Activated CD4-positive, alpha-beta T cell treated with anti-CD3 and anti-CD28 coated beads for 4 hours (primary cell): ENCODE measurements at places on chromosomes 12 and 14.

DNA sequence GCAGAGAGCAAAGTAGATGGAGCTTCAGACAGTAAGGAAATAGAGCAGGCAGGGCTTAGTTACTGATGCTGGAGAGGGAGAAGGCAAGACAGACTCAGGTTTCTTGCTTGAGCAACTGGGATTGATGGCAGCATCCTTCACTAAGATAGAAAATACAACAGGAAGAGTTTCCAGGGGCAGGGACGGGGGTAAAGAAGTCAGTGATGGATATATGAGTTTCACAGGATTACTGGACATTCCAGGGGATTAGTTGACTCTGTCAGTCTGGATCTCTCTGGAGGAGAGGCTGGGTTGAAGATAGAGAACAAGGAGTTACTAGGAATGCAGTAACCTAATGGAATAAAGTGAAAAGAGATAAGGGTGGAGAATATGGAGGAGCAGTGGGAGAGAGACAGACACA lies 74.5 kb upstream of the ATF1 start:
- no peak for DNase-seq

GRCh38 chr14:83058068-83058467 lies 1524.4 kb upstream of the SEL1L start:
- no peak for DNase-seq

DNA sequence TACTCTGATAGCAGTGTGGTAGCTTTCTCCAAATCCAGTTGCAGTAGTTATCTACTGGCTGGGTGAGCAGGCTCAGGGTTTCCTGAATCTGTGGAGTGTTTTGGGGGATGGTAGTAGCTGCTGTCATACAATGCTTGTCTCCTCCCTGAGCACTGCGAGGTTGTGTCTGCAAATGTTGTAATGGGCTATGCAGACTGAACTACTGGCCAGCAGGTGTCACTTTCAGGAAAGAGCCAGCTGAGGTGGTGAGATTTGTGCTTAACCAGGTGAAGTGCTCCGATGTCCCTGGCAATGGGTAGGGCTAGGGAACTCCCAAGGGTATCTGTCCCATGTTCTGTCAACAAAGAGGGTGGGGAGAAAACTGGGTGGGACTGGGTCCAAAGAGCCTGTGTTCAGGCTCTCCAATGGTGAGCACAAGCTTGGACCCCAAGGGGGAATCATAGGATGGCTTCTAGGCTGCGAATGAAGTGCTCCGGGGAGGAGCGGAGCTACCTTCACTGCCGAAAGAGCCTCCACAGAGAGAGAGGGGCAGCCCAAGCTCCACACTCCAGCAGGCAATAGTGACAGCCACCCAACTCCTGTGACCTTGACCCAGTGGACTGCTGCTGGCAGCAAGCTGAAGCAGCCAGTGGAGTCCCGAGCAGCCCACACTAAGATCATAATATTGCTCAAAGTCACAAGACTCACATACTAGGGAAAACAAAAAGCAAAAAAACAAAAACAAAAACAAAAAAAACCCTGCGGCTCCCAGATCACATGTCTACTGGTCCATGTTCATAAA lies 1324.0 kb upstream of the USP15 start:
- DNase-seq = no peak

DNA sequence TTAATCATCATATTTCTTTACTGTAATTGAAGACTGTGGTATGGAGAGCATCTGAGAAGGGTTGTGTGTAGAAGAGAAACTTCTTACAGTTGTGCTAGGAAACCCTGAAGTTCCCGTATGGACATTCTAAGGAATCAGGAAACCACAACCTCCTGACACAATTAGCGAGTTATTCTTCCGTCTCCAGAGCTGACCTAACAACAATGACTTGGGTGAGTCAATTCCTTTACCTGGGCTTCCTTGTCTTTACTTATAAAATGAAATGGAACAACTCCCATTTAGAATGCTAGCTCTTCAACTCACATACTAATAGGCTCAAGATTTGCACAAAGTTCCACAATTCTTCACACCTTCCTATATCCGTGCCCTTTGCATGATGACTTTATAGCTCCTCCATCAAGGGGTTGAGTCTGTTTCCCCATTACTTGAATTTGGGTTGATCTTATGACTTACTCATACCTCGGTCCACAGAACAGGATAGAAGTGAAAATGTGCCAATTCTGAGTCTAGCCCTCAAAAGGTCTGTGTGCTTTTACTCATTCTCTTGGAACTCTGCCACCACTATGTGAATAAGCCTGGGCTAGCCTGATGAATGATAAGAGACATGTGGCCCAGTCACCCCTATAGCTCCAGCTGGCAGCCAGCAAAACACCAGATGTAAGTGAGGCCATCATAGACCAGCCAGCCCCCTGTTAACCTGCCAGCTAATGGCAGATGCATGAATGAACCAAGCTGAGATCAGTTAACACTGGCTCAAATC lies 459.4 kb downstream of the ETNK1 start:
- no peak for DNase-seq

- DNase-seq = no peak
Observed at GRCh38 chr12:10667581-10667980, 6.3 kb downstream of the STYK1 start.

DNA sequence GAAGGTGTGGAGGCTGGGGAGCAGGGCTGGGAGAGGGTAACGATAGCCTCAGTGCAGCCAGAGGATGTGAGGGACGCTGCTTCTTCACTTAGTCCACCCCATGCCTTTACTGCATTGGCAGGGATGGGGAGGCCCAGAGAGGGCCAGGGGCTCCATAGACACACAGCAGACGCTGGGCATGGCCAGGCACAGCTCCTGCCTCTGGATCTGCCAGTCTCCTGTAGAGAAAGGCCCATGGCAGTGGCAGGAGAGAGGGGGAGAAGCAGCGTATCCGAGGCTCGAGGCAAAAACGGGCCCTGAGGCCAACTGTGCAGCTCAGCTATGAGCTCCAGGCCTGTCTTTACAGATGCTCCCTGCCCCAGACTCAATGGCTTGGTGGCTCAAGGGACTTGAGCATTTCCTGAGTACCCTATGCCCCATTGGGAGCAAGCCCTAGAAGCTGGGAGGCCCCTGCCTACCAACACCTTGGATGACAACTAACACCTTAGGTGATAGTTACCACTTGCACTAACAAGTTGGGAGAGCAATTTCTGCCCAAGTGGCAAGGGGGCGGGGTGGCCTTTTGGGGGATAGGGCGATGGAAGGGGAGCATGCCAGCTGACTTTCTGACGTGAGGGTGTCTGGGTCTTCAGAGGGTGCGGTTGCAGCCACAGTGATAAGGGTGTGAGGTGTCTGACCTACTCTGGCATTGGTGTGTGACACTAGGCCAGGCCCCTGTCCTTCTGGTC lies 5.0 kb upstream of the LBHD2 start:
- DNase-seq = no peak

DNA sequence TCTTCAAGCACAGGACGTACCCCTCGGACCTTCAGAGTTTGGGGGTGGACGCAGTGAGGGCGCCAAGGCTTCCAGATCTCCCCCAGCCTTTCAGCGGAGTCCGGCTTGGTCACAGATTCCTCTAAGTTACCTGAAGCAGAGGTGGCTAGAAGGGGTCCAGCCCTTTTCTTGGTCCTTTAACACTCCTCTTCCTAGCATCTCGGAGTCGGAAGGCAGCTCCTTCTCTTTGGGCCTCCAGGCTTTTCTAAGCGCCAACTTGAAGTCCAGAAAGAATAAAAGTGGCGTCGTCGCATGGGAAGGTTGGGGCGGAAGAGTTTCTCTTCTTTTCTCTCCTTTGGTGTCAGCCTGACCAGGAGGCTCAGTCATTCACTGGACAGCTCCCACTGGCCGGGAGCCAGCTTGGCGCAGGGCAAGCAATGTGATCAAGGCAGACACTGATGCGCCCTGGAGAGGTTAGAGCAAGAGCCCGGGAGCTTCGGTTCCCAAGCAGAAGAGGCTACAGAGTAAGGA lies 9.6 kb downstream of the OR6S1 start:
- DNase-seq = no peak

DNA sequence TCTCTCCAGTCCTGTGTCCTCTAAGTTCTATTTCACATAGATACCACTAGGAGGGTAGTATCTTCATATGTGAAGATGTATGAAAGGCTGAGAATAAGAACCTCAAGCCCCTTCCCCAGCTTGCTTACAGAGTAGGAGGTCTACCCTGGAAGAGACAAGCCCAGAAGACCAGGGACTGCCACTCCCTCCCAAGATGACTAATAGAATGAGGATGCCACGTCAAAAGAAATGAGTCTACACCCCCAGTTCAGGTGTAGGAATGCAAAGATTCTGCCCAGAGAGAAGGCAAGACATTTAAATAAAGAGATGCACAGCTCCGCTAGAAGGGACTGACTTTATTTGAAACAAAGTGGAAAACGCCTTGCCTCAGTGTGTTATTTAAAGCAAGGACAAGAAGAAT lies 1006.0 kb upstream of the USP15 start:
- no peak for DNase-seq

GRCh38 chr12:97293541-97293940 lies 169.1 kb upstream of the RMST start:
- DNase-seq = no peak

- DNase-seq = no peak
Observed at GRCh38 chr14:44576356-44576755, 69.3 kb upstream of the FSCB start.

DNA sequence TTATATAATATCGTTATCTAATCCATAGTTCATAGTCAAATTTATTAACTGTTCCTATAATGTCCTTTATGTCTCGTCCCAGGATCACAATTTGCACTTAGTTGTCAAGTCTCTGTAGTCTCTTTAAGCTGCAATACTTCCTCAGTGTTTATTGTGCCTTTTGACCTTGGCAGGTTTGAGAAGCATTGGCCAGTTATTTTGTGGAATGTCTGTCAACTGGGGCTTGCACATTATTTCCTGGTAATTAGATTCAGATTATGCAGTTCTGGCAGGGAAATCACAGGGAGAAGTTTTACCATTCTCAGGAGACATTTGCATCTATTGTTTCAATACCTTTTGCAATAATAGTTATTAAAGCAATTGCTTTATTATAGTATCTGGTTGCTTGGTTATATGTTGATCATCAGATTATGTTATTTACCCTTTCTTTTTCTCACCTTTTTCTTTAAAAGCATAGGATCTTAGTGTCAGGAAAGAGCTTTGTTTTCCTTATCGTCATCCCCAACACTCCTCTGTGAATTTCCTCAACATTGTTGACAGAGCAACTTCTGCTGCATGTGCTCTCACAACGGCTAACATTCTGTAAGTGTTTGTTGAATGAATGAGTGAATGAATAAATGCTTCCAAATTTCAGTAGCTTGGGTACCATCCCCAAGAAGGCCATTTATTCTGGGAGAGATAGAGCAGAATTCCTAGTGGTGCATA lies 3.7 kb upstream of the ART4 start:
- DNase-seq = no peak

DNA sequence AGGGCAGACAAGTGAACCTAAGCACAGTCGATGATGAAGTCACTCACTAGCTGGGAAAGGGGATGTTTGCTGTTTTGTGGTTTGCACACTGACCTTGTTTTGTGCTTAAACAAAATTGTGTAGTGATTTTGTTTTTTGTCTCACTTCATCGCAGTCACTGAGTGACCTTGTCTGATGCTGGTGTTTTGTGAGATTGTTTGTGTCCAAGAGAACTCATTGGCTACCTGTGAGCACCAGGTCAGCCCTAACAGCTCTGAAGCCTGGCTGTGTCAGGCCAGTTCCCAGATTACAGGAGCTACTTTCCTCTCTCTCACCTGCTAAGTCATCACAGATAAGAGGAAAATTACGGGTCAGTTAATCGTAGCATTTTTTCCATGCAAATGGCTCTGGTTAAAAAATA lies 3.9 kb upstream of the ESYT1 start:
- DNase-seq = no peak

DNA sequence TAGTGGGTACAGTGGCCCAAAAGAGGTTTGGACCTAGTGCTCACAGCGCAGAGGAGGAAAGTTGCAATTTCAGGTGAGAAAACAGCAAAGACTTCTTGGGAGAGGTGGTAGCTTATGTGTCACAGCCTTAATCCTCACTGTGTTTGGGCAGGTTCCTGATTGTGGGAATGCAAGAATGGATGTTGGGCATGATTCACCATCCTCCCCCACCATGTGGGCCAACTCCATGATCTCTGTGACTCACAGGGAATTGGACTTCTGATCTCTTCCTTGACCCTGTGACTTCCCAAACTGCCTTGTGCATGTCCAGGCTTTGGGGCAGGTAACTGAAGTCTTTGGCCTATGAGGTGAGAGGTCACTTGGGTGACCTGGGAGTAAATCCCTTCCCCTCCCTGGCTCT lies 1.8 kb upstream of the CHST11 start:
- DNase-seq = no peak

GRCh38 chr12:100826323-100826722 lies 31.7 kb downstream of the ANO4 start:
- no peak for DNase-seq

DNA sequence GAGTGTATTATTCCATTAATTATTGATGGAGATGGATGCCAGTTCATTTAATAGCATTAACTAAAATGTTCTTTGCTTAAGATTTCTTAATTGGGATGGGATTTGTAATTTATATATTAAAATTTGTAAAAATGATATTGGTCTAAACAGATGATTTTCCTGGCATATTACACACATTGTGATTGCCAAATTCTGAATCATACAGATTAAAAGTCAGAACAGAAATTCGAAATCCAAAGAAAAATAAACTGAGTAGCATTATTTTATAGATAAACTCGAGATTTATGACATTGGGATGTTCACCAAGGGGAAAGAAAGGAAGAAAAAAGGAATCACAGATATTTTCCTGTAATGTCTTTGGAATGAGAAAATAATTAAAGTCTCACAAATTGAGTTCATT lies 481.1 kb downstream of the CCER1 start:
- DNase-seq = no peak
